ENCODE measurements at places on chromosomes 2 and 18. TPM values are rescaled to one million over a fixed set of nuclear protein-coding genes. Genes with fewer than 3 reads are reported as not detected.

GAREM1 gene
- 3.4 TPM for total RNA-seq

HSBP1L1 gene
- 29.2 TPM for total RNA-seq

ZC3H6 gene
- total RNA-seq, result 1.1 TPM

OTOF gene
- not detected for total RNA-seq

SLC66A2 gene
- total RNA-seq, result 47.2 TPM

ALPP gene
- total RNA-seq, result not detected

ROCK1 gene
- total RNA-seq, result 20.5 TPM

DNAH7 gene
- total RNA-seq, result not detected

PSD4 gene
- total RNA-seq, result 44.3 TPM

CHST9 gene
- total RNA-seq, result not detected

FKBP1B gene
- total RNA-seq, result 12.2 TPM

ACOXL gene
- not detected for total RNA-seq

RGPD5 gene
- 8.5 TPM for total RNA-seq

DNAJC5G gene
- total RNA-seq, result not detected

EGR4 gene
- not detected for total RNA-seq

FLACC1 gene
- not detected for total RNA-seq

SPR gene
- 20.9 TPM for total RNA-seq

TNFRSF11A gene
- total RNA-seq, result 0.16 TPM

ATP6V1B1 gene
- total RNA-seq, result not detected

RUFY4 gene
- not detected for total RNA-seq

TMEM17 gene
- 5.5 TPM for total RNA-seq

COL4A3 gene
- total RNA-seq, result not detected

ZNF892 gene
- 2.7 TPM for total RNA-seq

ADD2 gene
- 0.04 TPM for total RNA-seq

AMMECR1L gene
- total RNA-seq, result 11.9 TPM

NEURL3 gene
- not detected for total RNA-seq

CCDC85A gene
- not detected for total RNA-seq

CCL20 gene
- total RNA-seq, result 10.0 TPM

GNLY gene
- not detected for total RNA-seq

AKAIN1 gene
- not detected for total RNA-seq

ARHGAP28 gene
- total RNA-seq, result 0.99 TPM

SCG2 gene
- not detected for total RNA-seq

GRB14 gene
- 15.4 TPM for total RNA-seq

CD207 gene
- not detected for total RNA-seq

TSPYL6 gene
- total RNA-seq, result not detected

UGT1A5 gene
- total RNA-seq, result not detected

RPE gene
- total RNA-seq, result 118 TPM

ENOSF1 gene
- 20.1 TPM for total RNA-seq

RAMP1 gene
- 8.2 TPM for total RNA-seq

ZNF519 gene
- 0.86 TPM for total RNA-seq

TDRD15 gene
- not detected for total RNA-seq
